ENCODE measurements at places on chromosomes 7 and 10.

DNA sequence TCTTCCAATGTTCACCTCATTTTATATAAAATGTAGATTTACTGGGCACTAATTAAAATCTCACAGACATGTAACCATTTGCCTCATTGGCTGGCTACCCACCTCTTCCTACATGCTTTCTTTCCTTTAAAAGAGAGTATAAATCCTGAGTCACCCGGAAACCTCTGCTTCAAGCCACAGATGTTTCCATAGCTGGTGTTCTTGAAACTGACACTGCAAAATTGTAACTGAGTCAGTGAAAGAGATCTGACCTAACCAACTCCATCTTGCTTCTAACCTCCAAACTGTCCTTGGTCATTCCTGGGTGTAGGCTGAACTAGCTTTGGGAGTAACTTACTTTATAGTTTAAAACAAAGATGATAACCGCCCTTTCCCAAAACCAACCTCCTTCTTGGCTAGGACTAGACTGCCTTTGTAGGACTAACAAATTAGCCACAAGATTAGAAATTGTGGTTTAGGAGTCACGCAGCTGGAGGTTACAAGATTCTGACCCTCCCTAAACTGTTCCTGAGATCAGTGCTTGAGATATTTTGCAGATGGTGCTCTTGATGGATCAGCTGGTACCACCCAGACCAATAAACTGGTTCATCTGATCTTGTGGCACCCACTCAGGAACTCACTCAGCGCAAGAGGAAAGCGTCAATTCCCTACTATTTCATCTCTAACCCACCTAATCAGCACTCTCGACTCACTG is 33.5 kb downstream of the SVOPL start:
- no peak for DNase-seq

- no peak for DNase-seq
Measured at GRCh38 chr7:44282601-44283171, 42.7 kb downstream of the CAMK2B start.

- no peak for DNase-seq
Measured at GRCh38 chr7:156179872-156180390, 367.7 kb upstream of the SHH start.

DNA sequence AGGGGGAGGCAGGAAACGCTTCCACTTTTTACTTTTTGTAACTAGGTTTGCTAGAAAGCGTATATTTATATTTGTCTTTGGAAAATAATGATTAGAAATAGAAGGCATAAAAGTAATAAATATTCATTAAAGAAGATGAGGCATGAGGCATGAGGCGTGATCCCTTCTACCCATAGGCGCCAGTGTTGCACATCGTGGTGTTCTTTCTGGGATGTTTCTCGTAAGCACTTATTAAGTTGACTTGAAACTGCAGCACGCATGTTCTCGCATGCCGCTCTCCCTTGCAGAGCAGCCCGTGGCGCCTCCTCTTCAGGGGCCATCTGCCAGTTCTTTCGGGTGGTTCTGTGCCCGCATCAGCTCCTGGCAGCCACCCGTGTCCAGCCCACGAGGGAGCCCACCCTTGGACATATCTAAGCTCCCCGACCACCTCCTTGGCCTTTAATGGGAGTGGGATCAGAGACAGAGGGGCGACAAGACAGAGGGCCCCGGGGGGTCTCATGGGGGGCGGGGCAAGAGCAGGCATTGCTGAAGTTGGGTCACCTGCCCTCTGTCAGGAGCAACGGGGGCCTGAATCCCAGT is 28.5 kb upstream of the CSGALNACT2 start:
- no peak for DNase-seq

GRCh38 chr7:77498659-77499379 is 38.3 kb upstream of the PTPN12 start:
- no peak for DNase-seq

GRCh38 chr7:94174956-94175355 is 170.8 kb upstream of the BET1 start:
- no peak for DNase-seq

DNA sequence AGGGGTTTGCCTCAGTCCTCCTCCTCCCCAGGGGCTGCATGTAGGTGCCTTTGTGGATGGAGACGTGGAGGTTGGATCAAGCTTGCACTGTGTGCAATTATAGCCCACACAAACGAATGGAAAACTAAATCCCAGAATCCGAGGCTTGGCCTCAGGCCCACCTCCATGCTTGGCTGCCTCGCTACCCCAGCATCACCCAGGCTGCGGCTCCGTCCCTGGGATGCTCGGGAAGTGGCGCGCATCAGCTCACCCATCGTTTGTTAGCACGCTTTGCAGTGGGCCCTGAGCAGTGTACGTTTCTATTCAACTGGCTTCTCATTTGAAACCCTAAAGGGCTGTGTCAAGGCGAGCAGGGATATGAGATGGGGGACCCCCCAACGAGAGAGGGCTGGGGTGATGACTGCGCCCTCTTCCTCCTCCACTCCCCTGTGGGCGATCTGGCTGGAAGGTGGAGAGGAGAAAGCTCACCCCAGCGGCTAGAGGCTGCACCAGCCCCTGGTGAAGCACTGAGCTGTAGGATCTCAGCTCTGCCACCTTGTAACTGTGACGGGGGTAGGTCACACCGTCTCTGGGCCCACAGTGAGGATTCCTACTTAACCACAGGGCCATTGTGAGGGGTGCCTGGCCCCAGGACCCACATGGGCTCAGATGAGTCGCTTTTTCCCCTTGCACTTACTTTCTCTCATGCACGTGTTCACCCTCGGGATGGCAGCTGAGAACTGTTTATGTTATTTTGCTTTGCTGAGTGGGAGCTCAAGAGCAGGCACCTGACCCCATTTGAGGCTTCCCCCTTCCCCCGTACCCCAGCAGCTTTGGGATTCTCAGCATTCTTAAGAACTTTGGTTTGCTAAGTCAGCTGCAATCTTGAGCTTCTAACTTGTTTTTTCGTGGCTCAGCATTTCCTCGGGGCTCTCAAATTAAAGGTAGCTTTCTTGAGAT is 12.7 kb upstream of the BTBD16 start:
- DNase-seq, result no peak

DNA sequence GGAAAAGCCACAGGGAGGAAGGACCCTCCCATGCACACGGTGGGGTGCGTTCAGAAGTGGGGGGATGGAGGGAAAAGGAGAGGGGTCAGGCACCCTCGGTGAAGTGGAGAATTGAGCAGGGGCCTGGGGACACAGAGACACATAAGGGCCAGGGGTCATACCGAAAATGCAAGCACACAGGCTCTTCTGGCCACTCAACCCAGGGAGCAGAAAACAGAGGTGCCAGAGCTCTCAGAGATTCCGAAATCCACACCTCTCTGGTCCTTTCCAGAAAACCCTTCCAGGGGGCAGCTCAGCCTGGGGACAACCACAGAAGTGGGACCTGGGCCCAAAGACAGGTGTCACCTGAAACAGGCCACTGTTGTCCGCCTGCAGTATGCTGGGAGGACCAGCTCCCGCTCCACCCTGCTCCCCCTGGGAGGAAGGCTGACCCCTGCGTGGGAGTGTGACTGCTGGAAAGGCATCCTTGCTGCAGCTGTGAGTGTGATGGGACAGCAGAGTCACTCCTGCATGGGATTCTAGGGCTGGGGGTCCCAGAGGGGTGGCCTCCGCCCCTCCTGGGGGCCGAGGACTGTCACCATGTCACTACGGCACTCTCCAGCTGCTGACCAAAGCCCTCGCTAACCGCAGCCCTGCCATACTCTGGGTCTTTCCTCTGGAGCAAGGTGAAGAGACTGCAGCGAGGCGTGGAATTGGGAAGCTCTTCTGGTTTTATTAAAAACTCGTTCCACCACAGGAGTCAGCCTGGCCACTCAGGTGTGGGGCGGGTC is 63.1 kb downstream of the TMEM209 start:
- no peak for DNase-seq

- peak; percentile 33 for DNase-seq
Measured at GRCh38 chr10:47458466-47459154, 25.3 kb downstream of the ANXA8 start.

GRCh38 chr10:18665815-18666558 is 6.8 kb downstream of the ARL5B start:
- no peak for DNase-seq

GRCh38 chr7:103577059-103577458 is 131.1 kb upstream of the SLC26A5 start:
- DNase-seq, result no peak

DNA sequence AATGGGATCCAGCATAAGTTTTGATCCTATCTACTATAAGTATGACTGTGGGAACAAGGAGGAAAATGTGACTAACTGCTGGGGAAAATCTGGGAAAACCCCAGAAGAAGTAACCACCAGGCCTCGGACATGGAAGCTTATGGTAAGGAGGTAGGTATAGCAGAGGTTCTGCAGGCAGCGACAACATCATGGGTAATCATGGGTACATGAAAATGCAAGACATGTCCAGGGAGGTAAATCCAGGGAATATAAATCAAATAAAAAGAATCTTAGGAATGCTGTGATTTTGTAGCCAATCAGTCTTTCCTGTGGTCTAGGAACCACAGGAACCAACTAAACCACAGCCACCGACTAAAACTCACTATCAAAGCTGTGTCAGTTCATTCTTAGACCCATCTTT is 168.3 kb upstream of the NPY start:
- DNase-seq, result no peak

- no peak for DNase-seq
Measured at GRCh38 chr10:74488907-74489306, 337.5 kb upstream of the KAT6B start.

DNA sequence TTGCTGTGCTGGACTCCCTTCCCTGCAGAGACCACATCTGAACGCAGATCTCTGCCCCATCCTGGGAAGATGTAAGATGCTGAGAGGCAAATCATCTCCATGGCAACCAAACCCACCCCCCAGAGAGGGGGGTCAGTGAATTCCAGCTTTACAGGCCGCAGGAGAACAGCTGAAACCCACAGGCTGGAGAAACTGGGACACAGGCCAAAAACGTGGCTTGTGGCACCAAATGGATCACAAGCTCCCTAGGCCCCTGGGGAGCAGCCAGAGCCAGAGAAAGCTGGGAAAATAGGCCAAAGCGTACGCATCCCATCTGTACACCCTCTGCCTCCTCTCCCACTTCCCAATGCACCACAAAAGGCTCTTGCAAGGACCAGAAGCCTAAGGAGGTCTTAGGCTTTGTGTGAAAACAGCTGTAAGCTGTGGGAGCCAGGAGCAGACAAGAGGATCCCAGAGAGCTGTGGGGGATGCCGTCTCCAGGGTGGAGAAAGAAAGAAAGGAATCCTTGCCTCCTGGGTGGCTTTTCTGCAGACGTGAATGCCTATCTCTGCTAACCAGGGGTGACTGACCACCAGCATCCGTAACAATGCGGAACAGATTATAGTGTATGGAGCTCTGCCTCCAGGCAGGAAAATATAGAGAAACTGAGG is 59.5 kb downstream of the TMEM130 start:
- no peak for DNase-seq

DNA sequence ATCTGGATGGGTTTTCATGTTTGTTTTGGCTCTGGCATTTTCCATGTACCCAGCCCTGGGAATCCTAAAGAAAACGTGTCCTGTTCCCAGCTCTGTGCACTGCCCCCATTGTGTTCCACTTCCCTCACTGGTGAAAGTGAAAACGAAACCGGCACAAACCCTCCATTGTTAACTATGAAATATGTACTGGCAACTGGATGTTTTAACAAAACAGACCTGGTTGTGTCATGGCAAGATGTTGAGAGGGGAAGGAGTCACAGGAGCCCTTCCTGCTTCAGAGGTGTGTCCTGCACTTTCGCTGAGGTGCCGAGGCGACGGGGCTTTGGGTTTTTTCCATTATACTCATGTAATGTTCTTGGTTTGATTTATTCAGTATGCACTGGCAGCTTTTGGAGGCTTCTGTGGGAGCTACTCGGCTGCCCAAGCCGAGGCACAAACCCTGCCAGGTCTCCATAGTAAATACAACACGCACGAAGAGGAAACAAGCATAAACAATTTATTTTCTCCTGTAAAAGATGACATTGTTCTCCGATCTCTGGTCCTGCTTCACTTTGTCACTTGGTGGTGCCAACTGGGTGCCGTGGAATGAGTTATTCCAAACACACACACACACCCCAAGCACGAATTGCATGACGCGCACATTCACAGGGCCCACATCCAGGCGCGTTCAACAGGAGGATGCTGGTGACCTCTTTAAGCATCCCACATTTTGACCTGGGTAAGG is 118.2 kb downstream of the CDK6 start:
- no peak for DNase-seq

GRCh38 chr7:105677817-105678573 is 96.7 kb upstream of the EFCAB10 start:
- DNase-seq, result no peak

GRCh38 chr7:2968616-2969397 is 74.9 kb downstream of the CARD11 start:
- DNase-seq, result no peak

DNA sequence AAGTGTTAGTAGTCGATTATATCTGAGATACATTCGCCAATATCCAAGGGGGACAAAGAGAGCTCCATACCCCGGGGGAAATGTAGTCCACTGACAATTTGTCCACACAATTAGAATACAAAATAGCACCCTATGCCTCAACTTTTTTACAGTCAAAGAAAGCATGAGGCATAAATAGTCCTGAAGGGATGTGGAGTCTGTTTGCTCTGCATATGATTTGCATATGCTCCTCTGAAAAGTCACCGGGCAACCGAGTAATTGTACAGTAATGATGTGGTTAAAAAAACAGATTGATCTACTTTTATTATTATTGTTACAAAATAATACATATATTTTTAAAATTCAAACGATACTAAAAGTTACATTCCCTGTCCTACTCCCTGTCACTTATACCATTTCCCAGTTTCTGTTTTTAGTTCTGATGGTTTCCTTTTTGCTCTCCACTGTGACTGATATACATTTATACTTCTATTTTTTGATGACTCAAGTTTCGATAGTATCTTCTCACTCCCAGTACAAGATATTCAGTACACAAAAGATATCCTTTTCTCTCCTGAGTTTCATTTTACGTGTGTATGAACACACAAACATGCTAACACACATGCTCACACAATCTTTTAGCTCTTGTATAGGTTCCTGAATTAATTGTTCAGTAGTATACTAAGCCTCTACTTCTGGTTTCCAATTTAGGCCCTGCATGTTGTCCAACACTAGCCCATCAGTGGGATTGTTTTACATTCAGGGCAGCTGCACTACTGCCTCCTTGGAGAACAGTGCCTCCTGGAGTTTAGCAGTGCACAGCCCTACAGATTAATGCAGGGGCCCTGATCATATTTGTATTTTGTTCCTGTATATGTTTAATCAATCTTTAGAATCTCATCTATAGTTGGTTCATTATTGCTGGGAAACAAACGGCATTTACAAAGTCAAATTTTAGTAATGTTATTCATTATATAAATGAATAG is 130.9 kb downstream of the TES start:
- DNase-seq, result no peak

- no peak for DNase-seq
Measured at GRCh38 chr7:2687338-2687869, 598 bp upstream of the AMZ1 start.

DNA sequence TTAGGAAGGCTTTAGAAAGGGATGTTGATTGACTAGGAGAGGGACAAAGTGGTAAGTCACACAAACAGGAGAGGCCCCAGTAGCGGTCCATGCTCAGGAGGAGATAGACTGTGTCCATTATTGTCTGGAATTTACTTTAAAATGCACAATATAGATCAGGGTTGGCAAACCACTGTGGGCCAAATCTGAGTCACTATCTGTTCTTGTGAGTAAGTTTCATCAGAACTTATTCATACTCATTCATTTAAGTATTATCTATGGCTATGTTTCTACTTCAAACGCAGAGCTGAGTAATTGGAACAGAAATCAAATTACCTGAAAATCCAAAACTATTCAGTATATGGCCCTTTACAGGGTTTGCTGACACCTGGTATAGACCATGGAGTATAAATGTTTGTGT is 166.5 kb downstream of the COL28A1 start:
- no peak for DNase-seq

All from AG04449 (cell line).